ENCODE measurements at places on chromosomes 16 and 17. TPM values are rescaled to one million over a fixed set of nuclear protein-coding genes. Genes with fewer than 3 reads are reported as not detected.
A peak's percentile ranks its signal among the peaks of the same experiment; 100 is the strongest.

The MMP2 gene
- total RNA-seq, result not detected

The CEP295NL gene
- total RNA-seq, result 0.37 TPM

The NPIPA3 gene
- total RNA-seq, result 0.37 TPM

The CHST5 gene
- 0.12 TPM for total RNA-seq

The MNT gene
- 3.2 TPM for total RNA-seq

The ARL5C gene
- not detected for total RNA-seq

The MYH13 gene
- total RNA-seq, result not detected

The SENP3 gene
- total RNA-seq, result 157 TPM

The LITAF gene
- total RNA-seq, result 43.3 TPM

The MYLK3 gene
- total RNA-seq, result 9.1 TPM

The PLXDC1 gene
- 4.7 TPM for total RNA-seq

GRCh38 chr17:66576473-66576872 is 258.4 kb upstream of the CACNG5 start:
- DNase-seq, result no peak

DNA sequence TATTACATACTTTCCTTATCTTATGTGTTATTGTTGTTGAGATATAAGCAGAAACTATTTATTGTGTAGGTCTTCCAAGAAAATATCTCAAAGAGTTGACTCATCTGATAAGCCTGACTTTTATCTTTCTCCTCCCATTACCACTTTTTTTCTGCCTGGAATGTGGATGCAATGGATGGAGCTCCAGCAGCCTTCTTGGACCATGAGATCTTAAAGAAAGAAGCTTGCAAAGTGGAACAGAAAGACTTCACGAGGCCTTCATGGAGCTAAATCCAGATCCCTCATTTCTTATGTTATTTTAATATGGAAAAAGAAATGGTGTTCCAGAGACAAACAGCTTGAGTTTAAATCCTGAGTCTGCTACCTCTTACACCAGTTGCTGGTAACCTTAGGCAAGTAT is 237.6 kb upstream of the FOXF1 start:
- no peak for DNase-seq

DNA sequence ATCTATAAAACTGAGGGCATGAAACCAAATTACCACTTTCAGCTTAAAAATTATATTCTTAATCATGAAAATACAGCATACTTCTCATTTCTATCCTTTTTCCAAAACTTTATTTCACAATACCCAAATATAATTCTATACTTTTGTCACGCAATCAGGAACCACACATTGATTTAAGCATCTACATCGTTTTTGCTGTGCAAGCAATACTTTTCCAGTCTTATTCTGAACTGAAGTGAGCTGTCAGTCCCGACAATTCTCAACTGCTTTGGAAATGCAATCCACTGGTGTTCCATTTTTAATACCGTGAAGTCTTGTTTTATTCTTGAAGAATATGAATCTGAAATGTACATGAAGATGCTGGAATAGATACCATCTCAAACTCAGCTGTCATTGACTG is 60.1 kb upstream of the NOL11 start:
- DNase-seq, result no peak

GRCh38 chr16:71474864-71475263 is 12.8 kb upstream of the ZNF23 start:
- DNase-seq, result no peak

GRCh38 chr16:27221576-27222248 is 18.4 kb downstream of the KDM8 start:
- no peak for DNase-seq

DNA sequence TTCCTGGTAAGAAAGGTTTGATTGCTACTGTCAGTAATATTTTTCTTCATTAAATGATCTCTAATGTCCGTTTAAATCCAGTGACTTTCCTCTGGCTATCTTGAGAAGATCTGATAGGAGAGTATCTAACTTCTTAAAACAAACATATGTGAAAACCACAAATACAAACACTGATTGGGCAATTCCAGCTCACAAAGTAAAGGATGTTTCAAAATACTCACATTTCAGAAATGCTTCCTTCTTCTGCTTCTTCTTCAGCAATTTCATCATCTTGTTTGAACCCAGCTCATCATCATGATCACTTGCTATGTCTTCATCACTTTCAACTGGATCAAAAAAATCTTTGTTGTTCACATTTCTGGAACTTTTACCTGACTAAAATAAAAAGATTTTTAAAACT is 64.3 kb upstream of the RBL2 start:
- DNase-seq, result no peak

- no peak for DNase-seq
Measured at GRCh38 chr16:1778200-1779179, 3.9 kb downstream of the SPSB3 start.

DNA sequence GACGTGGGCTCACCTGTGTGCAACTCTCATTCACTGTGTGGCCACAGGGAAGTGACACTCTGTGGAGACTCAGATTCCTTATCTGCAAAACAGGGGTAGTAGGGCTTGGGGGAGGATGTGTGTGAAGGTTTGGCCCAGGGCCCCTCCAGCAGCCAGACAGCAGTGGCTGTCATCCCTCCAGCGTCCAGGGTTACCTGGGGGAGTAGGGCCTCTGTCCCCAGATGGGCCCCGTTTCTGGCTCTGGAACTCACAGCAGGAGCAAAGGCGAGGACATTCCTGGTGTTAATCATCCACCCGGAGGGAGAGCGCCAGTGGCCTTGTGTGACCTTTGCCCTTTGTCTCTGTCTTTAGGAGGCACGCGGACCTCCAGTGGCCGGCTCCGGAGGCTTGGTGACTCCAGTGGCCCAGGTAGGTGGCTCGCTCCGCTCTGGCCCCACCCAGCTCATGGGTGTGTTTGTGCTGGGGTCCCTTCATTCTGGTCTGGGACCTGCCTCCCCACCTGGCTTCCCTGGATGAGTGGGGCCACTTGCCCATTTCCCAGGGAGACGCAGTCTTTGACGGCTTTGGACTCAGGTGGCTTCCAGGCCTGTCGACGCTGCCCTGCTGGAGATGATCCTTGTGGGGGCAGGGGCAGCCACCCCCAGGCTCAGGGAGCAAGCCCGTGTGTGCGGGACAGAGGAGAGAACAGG is 166.2 kb downstream of the SEC14L1 start:
- DNase-seq, result no peak

GRCh38 chr17:33164169-33164881 is 128.8 kb downstream of the ASIC2 start:
- peak; percentile 88 for DNase-seq

GRCh38 chr16:78984324-78984723 is 616.2 kb downstream of the MAF start:
- peak; percentile 27 for DNase-seq

GRCh38 chr16:67445441-67445912 is 14.6 kb downstream of the HSD11B2 start:
- DNase-seq, result peak; percentile 97

DNA sequence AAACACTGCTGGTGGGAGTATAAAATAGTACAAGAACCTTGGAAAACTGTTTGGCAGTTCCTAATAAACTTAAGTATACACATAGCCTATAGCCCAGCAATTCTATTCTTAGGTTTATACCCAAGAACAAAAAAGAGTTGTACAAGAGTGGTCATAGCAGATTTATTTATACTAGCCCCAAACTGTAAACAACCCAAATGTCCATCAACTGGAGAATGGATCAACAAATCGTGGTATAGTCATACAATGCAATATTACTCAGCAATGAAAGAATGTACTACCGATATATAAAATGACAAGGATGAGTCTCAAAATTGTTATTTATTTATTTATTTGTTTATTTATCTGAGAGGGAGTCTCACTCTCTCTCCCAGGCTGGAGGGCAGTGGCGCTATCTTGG is 23.1 kb downstream of the GNGT2 start:
- DNase-seq, result no peak

GRCh38 chr16:59907611-59908010 is 1173.5 kb upstream of the GOT2 start:
- DNase-seq, result no peak

DNA sequence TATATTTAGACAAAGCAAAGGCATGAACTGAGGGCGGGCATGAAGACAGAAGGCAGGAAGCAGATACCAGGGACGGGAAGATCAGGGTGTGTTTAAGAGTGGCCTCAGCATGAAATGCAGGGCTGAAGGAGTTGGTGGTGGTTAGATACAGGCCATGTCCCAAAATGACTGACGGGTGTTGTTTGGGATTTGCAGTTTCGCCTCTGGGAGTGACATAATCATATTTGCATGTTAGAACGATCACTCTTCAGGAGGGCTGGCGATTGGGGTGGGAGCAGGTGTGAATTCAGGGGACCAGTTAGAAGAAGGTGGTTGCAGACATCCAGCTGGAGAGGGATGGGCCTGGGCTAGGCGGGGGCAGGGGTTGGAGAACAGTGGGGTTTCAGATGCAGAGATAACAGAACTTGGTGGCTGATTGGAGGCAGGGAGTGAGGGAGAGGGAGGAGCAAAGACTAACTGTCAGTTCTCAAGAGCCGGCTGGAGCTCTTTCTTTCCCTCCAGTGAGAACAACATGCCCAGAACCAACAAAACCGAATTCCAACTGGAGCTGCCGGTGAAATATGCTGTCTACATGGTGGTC is 27.2 kb upstream of the ITGAX start:
- DNase-seq, result no peak

DNA sequence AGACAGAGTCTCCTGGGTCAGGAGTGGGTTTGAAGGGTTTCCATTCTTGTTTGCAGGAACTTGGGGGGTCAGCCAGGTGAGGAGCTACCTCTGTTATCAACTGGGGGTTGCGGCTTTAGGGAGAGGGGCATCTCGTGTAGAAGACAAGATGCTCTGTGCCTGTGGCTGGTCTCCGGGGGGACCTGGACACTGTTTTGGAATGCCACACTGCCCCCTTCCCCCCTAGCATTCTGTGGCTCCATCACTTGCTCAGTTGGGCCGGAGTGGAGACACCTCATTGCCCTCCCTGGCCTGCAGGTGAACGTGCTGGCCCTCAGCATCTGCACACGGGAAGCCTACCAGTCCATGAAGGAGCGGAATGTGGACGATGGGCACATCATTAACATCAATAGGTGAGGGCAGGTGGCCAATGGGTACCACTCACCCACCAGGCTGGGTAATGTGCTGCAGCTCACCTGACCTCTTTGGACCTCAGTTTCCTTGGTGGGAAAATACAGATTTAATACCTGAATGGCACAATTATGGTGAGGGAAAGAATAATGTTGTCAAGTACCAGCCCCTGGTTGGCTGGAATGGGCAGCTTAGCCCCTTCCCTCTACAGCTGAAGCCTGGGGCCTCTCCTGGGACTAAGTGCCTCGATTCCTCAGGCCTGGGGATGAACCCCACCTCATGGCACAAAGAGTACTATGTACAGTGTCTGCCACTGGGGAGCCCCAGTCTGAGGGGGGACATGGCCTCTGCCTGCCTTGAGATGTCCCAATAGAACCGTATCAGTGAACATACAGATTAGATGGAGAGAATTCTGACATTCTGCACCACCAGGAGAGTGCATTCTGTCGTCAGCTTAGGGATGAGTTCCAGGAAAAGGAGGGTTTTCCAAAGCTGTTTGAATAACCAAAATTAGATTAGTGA is 3.3 kb upstream of the MRM1 start:
- no peak for DNase-seq

- peak; percentile 61 for DNase-seq
Measured at GRCh38 chr17:37490638-37491614, 1.2 kb downstream of the DUSP14 start.

All from G401 (cell line).